Activated B cell treated with CpG ODN at 0.5 μM for 24 hours (primary cell): ENCODE measurements at places on chromosomes 12 and 14. TPM values are rescaled to one million over a fixed set of nuclear protein-coding genes. Genes with fewer than 3 reads are reported as not detected.

Gene PNN
- total RNA-seq, result 102 and 109 TPM in 2 replicates

DNA sequence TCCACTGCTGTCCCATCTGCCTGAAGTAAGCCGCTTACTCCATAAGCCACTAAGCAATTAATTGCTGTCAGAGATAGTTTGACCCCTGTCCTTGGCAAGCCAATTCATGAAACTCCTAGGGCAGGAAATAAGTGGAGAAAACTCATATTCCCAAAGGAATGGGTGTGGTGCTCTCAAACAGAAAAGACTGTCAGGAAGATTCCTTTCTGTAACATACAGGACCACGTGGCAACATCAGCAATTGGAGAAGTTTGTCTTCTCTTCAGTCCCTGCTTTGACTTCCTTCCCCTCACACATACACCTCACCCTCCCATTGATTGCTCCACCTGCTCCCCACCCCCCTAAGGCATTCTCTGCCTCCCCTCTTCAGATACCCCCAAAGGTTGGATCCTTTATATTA lies 36.2 kb upstream of the MDM1 start:
- H3K27ac ChIP-seq, result no peak overlapping the region
- DNase-seq, result no peak
- no peaks in the 10 kb centered on the region for H3K36me3 ChIP-seq
- H3K4me1 ChIP-seq, result peaks cover 51% of the 10 kb centered on the region
- H3K27me3 ChIP-seq, result no peaks in the 10 kb centered on the region
- H3K4me3 ChIP-seq, result no peak overlapping the region

GRCh38 chr14:91392623-91393303 lies 24.9 kb downstream of the CCDC88C start:
- no peaks in the 10 kb centered on the region for H3K27me3 ChIP-seq
- H3K36me3 ChIP-seq, result peaks cover 18% of the 10 kb centered on the region
- H3K4me1 ChIP-seq, result peaks cover 93% of the 10 kb centered on the region
- DNase-seq, result no peak
- H3K4me3 ChIP-seq, result no peak overlapping the region

- no peak overlapping the region for H3K27ac ChIP-seq
- no peak for DNase-seq
- no peaks in the 10 kb centered on the region for H3K36me3 ChIP-seq
- no peaks in the 10 kb centered on the region for H3K4me1 ChIP-seq
- H3K4me3 ChIP-seq, result no peak overlapping the region
Observed at GRCh38 chr12:39912211-39912980, 193.5 kb downstream of the SLC2A13 start.
